ENCODE measurements at places on chromosomes 16 and 17.

DNA sequence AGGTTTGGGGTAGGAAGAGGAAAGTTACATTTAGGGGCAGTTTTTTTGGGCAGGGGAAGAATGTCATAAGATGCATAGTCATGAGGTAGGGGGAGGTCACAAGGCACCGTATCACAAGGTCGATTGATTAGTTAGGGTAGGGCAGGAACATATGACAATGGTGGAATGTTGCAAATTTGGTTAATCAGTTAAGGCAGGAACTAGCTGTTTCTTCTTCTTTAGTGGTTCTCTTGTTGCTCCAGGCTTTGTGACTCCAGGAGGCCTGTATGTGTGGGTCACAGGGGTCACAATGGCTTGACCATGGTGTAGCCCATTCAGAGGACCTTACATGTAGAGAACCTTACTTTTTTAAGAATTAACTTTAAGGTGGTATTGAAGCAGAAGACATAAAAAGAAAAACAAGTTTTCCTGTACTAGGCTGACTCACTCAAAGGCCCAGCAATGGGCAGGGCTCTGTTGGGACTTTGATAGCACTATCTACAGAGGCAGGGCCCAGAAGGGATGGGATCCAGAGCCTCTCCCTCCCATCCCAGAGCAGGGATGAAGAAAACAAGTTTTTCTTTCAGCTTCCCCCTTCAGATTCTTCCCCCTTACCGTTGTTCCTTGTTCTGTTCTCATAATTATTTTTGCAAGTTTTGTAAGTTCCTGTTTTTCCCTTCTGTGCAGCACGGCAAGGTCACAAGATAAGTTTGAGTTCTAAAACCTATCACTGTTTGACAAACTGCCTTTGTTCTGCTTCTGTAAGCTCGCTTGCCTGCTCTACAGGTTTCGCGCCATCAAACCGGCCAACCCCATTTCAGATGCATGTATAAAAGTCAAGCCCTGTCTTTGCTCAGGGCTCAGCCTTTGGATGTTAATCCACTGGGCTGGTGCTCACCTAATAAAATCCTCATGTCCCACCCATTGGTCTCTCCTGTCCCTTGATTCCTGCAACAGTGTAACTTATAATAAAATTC, 45.8 kb upstream of the ATF7IP2 start:
- DNase-seq, result no peak

GRCh38 chr17:66191593-66192377, at the start of gene CEP112:
CEP112 (minus strand) TSS chr17:66192133.
- DNase-seq, result peak; percentile 79

GRCh38 chr16:56362706-56363105, 62.6 kb downstream of the AMFR start:
- no peak for DNase-seq

DNA sequence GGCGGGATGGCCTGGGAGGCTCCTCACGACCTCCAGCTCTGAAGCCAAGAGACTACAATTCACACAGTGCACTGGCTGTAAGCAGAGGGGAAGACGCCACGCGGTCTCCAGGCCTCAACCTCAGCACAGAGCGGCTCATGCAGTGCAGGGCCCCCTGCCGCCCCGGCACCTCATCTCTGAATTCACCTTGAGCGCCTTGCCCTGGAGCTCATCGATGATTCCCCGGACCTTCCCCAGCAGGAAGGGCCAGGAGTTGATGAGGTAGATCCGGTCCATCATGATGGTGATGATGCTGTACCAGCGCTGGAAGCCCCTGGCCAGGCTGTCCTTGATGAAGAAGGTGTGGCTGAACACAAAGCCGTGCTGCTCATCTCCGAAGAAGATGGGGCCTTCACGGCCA, 13.2 kb downstream of the FLCN start:
- no peak for DNase-seq

DNA sequence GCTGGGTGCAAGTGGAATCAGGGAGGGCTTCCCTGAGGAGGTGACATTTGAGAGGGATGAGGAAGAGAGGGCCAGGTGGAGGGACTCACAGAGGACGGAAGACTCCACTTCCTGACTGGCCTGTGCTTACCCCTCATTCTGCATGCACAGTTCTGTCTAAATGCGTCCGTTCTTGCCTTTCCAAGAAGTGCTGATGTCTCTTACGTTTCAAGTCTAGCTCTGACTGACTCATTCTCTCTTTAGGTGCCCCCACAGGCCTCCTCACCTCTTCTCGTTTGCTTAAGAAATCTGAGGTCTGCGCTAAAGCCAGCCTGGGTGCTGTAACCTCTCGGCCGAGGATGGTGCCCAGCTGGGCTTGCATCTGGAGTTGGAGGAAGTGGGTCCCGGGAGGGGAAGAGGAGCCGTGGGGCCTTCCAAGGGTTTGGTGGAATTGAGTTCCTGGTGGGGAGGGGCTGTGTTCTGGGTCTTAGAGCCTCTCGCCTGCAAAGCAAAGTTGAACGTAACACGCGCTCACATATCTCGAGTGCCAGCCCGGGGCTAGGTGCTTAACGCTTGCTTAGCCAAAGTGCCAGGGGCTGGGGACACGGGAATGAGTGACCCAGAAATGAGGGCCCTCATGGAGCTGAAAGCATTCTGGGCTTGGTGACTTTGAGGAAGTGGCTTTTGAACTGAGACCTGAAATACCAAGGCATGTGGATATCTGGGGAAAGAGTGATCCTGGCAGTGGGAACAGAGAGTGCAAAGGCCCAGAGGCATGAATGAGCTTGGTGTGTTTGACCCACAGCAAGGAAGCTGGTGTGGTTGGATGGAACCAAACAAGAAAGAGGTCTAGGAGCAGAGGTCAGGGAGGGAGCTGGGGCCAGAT, 4.8 kb downstream of the IL4R start:
- DNase-seq, result peak; percentile 75

GRCh38 chr16:14357328-14357727, 272.7 kb downstream of the PARN start:
- DNase-seq, result no peak

- DNase-seq, result no peak
Measured at GRCh38 chr17:45132320-45132571, at the start of gene PLCD3. PLCD3 (minus strand) TSS chr17:45132515; CDS start chr17:45132410, 105 bp downstream.

DNA sequence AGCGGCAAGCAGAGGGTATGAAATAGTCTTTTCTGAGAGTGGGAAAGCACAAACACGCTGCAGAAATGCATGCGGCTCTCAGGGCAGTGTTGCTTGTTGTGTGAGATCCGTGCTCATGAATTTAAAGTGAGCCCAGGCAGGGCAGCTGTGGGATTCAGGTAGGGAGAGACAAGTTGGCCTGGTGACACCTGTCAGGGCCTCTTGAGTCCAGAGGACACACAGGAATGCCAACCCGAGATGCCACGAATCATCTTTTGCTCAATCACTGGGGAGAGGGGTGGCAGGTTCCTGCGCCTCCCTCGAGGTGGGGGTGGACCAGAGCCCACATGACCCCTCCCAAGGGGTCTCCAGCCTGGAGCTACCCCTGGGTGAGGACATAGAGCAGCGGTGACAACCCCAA, 211.9 kb downstream of the GSG1L start:
- no peak for DNase-seq

DNA sequence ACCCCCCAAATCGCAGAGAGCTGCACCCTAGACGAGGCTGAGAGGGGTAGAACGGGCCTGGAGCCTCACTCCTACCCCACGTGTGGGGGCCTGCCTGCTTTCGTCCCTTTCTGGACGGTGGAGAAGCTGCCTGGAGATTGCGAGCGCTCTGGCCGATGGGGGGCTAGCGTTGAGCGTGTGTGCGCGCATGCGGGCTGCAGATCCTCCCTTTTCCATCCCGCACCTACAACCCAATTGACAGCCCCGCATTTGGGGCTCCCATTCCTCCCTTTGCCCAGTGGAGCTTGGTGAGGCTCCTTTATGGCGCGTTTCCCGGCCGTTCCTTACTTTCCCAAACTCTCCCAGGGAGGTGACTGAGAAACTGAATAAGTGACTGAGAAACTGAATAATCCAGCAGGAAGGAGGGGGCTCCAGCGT, 907 bp upstream of the ESRP2 start:
- DNase-seq, result no peak

DNA sequence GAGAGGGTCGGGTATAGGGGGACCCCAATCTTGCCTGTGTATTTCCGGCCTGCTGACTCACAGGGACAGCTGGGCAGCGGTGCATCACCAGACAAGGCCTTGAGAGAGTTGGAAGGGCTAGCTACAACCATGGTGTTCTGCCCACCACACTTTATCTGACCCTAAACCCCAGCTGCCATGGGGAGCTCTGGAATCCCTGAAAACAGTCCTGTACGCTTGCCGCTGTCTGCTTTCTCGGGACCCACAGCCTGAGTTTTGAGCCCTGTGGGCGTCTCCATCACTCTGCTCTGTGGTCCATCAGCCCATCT, 100.4 kb upstream of the GSE1 start:
- DNase-seq, result no peak

GRCh38 chr16:10266809-10267208, 84.6 kb upstream of the GRIN2A start:
- peak; percentile 44 for DNase-seq

GRCh38 chr17:6098823-6099180, 28.6 kb downstream of the WSCD1 start:
- DNase-seq, result no peak

- DNase-seq, result no peak
Measured at GRCh38 chr16:1963806-1964505, 670 bp downstream of the RPS2 start.

DNA sequence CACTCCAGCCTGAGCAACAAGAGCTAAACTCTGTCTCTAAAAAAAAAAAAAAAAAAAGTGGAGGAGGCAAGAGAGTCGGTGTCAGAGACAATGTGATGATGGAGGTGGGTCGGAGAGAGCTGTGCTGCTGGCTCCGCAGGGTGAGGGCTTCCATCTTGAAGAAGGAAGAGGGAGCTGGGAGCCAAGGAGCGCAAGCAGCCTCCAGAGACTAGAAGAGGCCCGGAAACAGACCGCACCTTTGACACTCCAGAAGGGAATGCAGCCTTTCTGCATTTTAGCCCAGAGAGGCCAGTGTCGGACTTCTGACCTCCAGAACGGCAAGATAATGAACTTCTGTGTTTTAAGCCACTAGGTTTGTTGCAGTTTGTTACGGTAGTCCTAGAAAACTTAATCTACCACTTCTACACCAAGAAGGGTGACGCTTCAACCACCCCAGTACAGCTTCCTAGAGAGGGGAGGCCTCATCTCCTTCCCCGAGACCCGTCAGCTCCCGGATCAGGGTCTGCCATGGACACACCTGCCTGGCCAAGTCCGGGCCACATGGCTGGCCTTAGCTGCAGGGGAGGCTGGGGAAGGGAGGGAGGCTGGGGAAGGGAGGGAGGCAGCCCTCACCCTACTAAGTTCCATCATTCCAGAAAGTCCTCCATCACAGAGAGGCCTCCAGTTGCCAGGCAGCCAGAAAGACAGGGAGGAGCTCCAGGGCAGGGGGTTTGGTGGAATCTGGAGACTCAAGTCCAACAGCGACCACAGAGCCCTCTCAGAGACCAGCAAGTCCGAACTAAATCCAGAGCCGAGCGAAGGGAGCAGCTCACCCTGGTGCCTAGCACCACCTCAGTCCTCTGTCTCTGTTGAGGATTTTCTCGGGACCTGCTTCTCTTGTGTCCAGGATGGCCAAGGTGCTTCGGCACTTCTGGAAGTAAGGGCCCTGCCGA, 13.2 kb upstream of the RBFOX3 start:
- DNase-seq, result no peak

- DNase-seq, result no peak
Measured at GRCh38 chr17:66985338-66986237, 21.1 kb downstream of the CACNG4 start.

GRCh38 chr17:27608328-27609230, 22.4 kb upstream of the LGALS9 start:
- peak; percentile 25 for DNase-seq

- DNase-seq, result no peak
Measured at GRCh38 chr17:15900871-15901270, 44.1 kb upstream of the ADORA2B start.

DNA sequence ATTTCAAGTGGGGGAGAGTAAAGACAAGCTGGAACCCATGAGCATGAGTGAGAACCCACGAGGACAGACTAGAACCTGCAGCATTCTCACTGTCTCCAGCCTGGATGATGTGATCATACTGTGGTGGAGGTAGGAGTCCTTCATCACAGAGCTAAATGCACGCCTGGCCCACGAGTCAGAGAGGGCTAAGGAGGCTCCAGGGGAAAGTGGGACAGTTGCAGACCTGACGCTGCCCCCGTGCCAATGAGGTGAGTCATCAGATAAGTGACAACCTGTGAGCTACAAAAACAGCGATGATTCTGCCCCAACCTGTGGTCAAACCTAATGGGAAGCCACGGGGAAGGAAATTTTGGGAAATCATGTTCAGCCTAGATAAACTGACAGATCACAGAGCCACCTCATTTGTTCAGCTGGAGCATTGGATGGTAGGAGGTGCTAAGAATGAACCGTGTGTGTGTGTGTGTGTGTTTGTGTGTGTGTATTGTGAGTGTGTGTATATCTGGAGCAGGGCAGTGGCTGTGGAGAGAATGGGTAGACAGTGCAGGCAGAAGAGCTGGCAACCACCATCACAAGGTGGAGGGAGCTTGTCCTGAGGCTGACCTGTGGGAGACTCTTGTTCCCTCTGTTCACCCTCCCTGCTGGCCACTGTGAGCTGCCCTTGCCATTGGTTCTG, 131.8 kb downstream of the UTP18 start:
- DNase-seq, result no peak

GRCh38 chr17:2721603-2722002, 10.0 kb upstream of the CLUH start:
- no peak for DNase-seq

GRCh38 chr17:82143333-82143732, 45.3 kb upstream of the FASN start:
- no peak for DNase-seq

GRCh38 chr16:16982614-16983013, 488.1 kb downstream of the XYLT1 start:
- no peak for DNase-seq

GRCh38 chr16:23682181-23682580, 3.5 kb downstream of the PLK1 start:
- DNase-seq, result no peak

- DNase-seq, result no peak
Measured at GRCh38 chr17:1890758-1891450, 61.1 kb downstream of the RPA1 start.

- peak; percentile 6 for DNase-seq
Measured at GRCh38 chr16:85800321-85800669, 800 bp downstream of the COX4I1 start.

DNA sequence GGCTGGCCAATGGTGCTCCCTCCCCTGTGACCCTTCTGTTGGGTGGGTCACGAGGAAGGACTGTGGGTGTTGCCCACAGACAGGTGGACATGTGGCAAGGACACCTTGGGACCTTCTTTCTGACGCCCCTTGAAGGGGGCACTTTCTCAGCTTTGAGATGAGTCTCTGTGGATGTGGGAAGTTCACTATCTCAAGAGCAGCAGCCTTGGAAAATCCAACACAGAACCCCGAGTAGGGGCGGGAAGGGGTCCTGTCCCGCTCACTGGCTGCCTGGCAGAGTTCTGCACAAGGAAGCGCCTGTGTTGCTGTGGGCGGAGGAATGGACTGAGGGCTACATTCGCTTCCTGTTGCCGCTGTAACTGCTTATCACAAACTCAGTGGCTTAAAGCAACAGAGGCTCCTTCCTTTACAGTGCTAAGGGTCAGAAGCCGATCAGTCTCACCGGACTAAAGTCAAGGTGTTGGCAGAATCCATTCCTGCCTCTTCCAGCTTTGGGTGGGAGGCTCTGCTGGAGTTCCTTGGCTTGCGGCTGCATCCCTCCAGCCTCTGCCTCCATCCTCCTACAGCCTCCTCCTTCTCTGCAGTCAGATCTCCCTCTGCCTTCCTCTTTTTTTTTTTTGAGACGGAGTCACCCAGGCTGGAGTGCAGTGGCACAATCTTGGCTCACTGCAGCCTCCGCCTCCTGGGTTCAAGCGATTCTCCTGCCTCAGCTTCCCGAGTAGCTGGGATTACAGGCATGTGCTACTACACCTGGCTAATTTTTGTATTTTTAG, 305.2 kb downstream of the SEC14L1 start:
- DNase-seq, result peak; percentile 76

GRCh38 chr17:6981426-6981825, 14.4 kb upstream of the ALOX12 start:
- DNase-seq, result no peak
